ENCODE measurements at places on chromosomes 3 and 15.

DNA sequence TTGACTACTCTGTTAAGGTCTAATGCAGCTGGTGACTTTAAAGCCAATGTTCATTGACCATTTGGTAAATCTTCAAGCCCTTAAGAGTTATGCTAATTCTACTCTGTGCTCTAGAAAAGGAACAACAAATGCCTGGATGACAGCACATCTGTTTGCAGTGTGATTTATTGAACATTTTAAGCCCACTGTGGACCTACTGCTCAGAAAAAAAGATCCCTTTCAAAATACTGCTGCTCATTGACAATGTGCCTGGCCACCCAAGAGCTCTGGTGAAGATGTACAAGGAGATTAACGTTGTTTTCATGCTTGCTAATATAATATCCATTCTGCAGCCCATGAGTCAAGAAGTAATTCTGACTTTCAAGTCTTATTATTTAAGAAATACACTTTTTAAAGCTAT, 110.8 kb downstream of the TBC1D5 start:
- no peak for DNase-seq

DNA sequence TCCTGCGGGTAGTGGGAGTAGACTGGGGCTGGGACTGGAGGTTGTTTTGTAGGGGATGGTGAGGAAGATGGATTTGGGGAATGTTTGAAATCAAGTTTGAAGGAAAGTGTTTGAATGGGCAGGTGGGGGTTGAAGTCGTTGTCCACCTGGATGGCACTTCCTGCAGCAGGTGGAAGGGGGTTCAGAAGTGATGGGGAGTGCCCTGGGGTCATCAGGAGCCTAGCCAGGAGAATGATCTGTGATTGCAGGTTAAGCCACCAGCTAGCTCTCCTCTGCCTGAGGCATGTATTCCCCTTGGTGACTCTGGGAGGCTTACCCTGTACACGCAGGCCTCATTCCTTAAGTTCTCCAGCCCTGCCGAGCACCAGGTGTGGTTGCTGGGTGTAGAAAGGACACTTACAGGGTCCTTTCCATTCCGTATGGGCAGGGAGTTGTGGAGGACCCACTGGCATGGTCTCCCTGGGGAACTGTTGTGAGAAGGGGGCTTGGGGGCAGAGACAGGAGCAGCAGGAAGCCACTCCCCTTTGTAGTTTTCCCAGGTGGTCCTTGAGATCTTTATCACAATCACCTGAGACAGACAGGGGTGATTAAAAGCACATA, 19.9 kb upstream of the EXOG start:
- no peak for DNase-seq

DNA sequence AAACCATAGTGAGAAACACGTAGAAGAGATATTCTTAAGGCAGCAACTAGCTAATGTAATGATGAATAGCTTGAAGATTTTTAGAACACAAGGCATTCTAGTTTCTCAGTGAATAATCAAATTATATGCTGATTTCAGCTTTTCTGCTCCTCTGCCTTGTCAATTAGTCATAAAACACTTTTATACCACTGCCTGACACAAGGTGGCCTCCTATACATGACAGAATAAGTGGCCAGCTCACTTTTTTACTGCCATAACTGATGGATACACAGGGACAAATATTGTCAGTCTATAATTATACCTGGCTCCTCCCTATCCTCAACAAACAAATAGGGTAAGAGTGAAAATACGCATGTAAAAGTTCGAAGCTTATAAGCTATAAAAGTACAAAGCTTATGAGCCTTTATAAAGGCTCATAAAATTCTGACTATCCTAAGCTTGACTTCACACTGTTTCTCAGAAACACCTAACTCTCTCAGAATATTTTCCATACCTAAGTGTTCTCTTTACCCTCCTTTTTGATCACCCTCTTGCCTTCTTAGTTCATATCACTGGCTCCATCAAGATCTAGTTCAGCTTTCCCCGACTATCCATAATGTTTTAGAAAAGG, 81.6 kb downstream of the HERC1 start:
- peak; percentile 38 for DNase-seq

- no peak for DNase-seq
Observed at GRCh38 chr3:112331851-112332250, 1.1 kb upstream of the CD200 start.

- no peak for DNase-seq
Observed at GRCh38 chr3:853489-853888, 239.3 kb upstream of the CNTN6 start.

DNA sequence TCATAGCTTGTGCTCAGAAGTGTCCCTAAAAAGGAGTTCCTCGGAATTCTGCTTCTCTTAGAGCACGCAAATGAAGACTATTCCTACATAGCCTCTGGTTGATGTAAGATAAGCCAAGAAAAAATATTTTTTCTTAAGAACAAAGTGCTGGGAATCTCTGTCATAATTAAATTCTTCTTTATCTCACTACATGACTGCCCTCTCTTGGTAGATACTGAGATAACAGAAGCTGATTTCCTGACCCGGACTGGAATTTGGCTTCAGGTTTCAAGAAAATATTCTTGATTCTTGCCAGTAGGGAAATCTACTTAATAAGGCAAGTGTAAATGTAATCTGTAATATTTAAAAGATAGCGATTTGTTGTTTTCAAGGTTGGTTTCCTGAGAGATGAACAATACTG, 31.3 kb upstream of the SETMAR start:
- DNase-seq = no peak

- no peak for DNase-seq
Observed at GRCh38 chr3:191648787-191649186, 187.8 kb downstream of the PYDC2 start.

DNA sequence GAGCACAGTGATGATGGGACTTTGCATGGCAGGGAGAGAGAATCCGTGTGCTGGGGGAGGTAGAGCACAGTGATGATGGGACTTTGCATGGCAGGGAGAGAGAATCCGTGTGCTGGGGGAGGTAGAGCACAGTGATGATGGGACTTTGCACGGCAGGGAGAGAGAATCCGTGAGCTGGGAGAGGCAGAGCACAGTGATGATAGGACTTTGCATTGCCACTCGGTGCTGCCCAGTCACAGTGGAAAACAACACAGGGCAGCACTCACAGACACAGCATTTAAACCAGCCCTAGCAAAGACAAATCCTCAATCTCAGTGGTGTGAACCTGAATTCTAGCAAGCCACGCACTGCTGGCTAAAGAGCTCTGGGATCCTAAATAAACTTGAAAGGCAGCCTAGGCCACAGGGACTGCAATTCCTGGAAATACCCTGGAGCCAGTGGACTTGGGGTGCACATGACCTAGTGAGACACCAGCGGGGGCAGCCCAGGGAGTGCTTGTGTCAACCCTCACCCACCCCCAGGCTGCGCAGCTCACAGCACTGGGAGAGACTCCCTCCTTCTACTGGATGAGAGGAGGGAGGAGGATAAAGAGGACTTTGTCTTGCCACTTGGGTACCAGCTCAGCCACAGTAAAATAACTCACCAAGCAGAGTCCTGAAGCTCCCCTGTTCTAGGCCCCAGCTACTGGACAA, 23.4 kb upstream of the TNK2 start:
- DNase-seq = no peak

DNA sequence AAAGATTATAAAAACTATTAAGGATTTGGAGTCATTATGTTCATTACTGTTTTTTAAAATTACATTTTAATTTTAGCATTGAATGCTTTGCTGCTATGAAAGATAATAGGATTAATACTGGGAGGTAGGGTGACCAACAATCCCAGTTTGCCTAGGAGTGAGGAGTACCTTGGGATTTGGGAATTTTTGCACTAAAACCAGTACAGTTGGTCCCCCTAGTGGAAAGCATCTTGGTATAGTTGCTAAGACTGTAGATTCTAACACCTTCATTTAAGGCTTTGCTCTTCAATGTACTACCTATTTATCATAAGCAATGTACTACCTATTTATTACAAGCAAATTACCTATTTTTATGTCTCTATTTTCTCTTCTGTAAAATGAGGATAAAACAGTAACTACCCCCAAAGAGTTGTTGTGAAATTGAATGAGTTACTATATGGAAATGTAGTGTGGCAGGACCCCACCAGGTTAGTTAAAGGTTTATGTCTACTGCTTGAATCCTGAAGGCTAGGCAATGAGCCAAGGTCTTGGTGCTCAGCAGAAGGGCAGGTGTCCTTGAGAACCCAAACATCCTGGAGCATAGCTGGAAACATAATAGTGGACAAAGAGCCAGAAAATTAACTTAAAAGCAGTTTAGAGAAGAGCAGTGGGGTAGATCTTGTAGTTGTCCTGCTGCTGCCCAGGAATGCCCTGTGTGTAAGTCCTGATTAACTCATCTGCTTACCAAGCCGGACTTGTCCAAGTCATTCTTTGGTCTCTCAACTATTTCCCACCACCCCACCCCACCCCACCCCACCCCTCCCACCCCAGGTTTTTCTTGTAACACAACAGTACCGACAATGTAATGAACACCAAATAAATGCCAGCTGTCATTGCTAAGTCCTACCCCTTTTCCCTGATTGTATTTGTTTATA, 49.2 kb upstream of the NMD3 start:
- no peak for DNase-seq

DNA sequence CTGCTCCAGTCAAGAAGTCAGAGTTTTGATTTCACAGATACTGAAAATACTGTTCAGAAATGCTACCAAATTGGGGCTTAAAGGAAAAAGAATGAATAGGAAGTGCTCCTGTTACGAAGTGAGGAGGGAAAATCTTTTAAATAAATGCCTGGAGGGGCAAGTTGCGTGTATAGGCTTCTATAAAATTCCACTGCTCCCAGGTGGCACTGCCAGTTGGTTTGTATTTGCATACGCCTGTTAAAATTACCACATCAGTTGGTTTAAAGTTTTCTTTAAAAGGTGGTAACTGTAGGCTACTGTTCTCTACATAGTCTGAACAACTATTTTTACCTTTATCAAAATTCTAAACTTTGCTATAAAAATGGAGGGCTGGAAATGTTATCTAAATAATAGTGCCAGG, 123.5 kb downstream of the DLG1 start:
- DNase-seq = no peak

DNA sequence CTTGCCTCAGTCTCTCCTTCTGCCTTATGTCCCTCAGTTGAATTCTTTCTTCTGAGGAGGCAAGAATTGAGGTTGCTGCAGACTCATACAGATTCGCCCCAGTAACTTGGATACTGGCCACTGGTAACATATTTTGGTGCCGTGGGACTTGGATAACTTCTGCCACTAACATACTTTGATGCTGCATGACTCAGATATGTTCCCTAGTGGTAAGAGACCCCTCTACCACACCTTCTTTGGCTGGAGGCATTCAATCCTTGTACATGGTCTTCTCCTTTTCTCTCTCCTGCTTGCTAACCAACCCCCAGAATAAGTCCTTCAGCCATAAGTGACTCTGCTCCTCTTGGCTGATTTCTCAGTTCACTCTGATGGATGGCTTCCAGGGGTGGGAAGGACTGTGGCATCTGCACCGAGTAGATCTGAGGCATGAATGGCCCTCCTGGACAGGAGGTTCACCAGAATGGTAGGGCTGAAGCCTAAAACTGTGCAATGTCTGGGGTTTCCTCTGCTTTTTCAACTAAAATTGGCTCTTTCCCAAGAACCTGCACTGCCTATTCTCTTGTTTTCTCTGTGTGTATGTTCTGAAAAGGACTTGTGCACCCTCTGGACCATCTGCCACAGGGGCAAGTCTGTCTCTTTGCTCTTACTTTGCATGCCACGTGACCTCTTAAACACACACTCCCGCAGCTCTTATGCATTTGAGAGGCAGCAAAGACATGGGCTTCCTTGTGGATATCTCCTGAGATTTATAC, 55.5 kb upstream of the FSTL1 start:
- DNase-seq = no peak

- DNase-seq = no peak
Observed at GRCh38 chr3:193971261-193971751, 164.6 kb upstream of the HES1 start.

DNA sequence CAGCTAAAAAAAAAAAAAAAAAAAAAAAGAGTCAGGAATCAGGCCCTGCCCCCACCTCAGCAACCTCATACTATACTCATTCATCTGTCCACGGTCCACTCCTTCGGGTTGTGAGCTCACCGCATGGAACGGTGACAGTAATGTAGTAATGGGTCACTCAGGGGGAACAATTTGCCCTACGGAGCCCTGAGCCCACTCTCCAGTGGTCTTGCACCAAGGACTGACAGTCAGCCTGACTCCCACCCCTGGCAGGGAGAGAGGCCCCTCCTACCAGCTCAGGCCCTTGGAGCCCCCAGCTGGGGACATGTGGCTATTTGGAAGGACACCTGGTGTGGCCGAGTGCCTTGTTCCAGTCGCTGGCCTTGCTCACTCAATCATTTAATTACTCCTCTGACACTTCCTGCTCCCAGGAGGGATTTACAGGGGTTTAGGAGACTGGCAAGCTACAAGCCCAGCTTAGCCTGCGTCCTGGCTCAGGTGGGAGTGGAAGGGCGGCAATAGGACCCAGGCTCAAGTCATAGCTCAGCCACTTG, 19.9 kb upstream of the CACNA2D2 start:
- DNase-seq = no peak

- no peak for DNase-seq
Observed at GRCh38 chr3:29186982-29187725, 93.7 kb upstream of the RBMS3 start.

DNA sequence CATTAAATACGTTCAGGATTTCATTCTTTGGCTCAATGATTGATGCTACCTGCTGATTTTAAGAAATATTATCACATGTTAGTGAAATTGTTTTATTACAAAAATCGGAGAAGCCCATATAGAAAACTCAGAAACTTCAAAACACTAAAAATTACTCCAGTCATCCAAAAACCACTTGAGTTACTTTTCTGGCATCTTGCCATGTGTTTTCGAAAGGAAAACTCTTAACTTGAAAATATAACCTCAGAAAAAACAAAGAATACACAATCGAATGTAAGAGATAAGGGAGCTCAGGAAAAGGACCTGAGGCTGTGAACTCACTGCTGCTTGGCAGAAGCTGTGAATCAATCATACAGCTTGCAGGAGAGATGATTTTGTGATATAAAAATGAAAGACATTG, 151.3 kb upstream of the SLITRK3 start:
- no peak for DNase-seq

- no peak for DNase-seq
Observed at GRCh38 chr15:79233236-79233635, 49.3 kb upstream of the ANKRD34C start.

GRCh38 chr3:152364237-152364636, 95.5 kb downstream of the MBNL1 start:
- no peak for DNase-seq

DNA sequence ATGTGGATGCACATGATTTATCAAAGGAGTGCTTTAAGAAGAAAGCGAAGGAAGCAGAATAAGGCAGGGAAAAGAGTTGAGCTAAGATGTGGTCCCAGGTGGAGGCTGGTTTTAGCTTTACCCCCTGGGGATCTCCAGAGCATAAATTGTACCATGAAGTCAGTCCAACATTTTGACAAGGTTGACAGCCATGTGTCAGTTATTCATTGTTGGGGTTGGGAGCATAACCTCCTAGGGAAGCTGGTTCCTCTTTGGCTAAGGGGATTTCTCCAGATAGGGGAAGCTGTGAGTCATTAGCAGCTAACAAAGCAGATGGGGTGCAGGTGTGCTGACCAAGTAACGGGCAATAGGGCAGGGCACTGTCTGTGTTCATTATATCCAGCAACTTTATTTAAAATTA, 123.7 kb upstream of the IGSF10 start:
- DNase-seq = no peak

GRCh38 chr3:76442374-76442915, 597.5 kb upstream of the ROBO2 start:
- no peak for DNase-seq

- no peak for DNase-seq
Observed at GRCh38 chr15:36841193-36841592, 259.2 kb downstream of the MEIS2 start.
